Left lobe of liver (tissue), 2 donors: ENCODE measurements at places on chromosomes 3 and 15. TPM values are rescaled to one million over a fixed set of nuclear protein-coding genes. Genes with fewer than 3 reads are reported as not detected.

SMCO1 gene
- total RNA-seq, result not detected

BSN gene
- 0.73 TPM for total RNA-seq

AMOTL2 gene
- total RNA-seq, result 26.8 TPM

TM4SF1 gene
- 9.6 TPM for total RNA-seq

RPL4 gene
- 753 TPM for total RNA-seq

ECT2 gene
- 1.6 TPM for total RNA-seq

ACAN gene
- not detected for total RNA-seq

KLF15 gene
- 105 TPM for total RNA-seq

NTRK3 gene
- total RNA-seq, result 0.38 TPM

PIGZ gene
- total RNA-seq, result 3.8 TPM

ARIH2 gene
- total RNA-seq, result 41.0 TPM

DPPA4 gene
- 1.8 TPM for total RNA-seq

GABRG3 gene
- 0.03 TPM for total RNA-seq

CLDN1 gene
- 109 TPM for total RNA-seq

ATOSA gene
- total RNA-seq, result 29.0 TPM

DNA sequence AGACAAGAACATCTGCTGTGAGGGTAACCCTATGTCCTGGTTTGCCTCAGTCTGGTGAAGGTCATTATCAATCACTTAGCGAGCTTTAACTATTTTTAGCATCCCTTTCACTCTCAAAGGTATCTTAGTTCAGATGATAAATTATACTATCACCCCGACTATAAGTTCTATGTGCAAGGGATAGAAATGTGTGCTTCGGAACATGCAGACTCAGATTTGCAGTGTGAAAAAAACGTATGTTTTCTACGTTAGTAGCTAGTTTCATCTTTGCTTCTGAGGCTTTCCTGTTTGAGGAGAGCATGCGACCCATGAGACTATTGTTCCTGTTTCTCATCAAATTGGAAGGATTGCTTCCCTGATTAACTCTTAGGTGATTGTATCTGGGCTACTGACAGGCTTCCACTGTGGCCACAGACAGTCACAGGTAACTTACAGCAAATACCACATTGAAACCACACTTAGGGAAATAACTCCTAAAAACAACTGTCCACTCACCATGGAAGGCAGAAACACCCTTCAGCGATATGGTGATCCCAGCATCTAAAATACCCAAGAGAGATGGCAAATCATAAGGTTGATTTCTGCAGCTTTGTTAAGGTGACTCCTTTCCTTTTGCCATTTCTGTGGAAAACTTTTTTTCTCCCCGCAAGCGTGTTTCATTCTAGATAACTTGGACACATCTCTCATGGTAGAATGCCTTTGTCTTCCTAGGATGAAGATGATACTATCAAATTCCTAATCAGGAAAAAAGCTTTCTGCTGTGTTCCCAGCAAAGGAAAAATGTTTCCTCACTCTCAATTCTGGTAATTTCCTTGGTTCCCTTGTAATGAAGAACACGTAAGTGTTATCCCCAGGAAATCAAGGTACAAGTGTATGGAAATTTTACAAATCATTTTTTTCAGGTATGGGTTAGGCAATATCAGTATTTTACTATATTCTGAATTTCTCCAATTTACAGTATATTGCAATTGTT lies 5.2 kb downstream of the GCSAM start:
- no peak for DNase-seq

DNA sequence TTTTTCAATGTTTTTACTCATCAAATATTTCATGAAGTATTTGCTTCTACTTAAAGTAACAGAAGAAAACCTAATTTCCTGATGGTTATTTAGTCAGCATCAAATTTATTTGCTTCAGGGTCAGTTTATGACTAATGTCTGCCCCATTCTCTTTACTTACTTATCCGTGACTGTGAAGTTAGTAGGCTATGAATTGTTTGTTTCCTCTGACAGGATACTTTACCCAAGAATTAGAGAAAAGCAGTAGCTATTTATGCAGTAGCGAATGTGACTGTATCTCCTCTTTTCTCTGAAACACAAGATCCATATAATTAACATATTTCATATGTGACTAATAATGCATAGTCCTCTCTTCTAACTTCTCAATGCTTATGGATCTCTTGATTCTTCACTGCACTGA lies 329.9 kb upstream of the ROBO1 start:
- no peak for DNase-seq

DNA sequence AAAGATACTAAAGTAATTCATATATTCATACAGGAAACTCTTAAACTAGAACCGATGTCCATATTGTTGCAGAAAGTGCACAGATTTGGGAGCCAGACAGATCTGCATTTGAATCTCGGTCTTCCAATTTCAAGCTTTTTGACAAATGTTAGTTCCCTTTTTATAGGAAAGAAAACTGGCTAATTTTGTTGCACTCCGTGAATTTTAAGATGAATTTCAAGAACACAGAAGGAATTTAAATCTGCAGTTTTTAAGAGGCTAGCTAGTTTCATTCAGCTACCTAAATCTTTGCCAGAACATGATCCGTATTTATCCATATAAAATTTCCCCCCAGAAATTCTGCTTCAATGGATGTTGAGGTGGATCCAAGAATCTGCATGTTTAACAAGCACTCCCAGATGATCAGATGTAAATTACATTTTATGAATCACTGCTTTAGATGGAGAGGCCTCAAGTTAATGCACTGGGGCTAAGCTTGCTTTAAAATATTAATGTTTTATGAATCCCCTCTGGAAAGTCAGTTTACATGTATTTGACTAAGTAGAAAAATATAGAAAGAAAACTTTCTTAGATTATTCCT lies 1296.3 kb upstream of the CADM2 start:
- no peak for DNase-seq

- DNase-seq, result no peak
Observed at GRCh38 chr15:84666373-84666772, 8.4 kb upstream of the NMB start.

- DNase-seq, result no peak
Observed at GRCh38 chr3:46876313-46877300, 914 bp upstream of the PTH1R start.

DNA sequence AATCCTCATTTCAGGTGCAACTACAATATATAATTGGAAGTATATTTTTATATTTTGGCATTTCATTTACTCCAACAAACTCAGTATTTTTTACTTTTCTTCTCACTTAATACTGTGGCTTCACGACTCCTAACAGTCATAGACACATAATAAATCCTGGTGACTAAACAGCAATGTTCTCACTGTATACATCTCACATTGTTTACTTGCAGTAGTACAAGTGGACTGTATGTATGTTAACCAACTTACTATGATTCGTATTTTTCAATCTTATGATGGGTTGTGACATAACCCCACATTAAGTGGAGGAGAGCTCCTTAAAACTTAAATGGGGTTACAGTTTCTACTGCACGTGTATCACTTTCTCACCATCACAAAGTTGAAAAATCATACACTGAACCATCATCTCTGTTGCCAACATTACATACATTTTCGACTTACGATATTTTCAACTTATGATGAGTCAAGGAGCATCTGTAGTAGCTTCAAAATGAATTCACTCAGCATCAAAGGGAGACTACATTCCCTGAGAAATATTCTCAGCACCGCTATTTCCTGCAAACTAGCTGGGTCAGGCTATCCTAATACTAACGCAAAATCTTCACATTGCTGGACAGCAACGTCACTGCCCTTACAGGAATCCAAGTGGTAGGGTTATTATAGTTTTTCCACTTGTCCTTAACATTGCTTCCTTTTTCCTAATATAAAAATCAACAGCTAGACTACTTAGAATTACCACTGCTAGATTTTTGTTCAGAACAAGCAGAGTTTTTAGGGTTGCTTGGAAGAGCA lies 7.3 kb downstream of the ADAM10 start:
- DNase-seq, result no peak

GRCh38 chr3:23810343-23811184 lies 4.8 kb downstream of the UBE2E1 start:
- peak; percentile 63 for DNase-seq

DNA sequence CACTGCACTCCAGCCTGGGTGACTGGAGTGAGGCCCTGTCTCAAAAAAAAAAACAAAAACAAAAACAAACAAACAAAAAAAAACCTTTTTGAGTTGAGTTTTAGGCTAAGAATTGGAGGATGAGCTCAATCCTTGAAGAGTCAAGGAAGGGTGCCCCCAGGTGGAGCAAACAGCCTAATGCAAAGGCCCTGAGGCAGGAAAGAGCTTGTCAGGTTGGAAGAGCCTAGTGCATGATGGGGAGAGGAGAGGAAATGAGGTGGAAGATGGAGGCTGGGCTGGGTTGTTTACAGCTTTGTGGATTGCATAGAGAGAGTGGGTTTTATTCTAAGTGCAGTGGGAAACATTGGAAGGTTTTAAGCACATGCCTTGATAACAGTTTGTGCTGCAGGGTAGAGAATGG lies 2.1 kb upstream of the SNX22 start:
- DNase-seq, result no peak

- DNase-seq, result no peak
Observed at GRCh38 chr3:13822042-13822441, 57.8 kb downstream of the WNT7A start.

DNA sequence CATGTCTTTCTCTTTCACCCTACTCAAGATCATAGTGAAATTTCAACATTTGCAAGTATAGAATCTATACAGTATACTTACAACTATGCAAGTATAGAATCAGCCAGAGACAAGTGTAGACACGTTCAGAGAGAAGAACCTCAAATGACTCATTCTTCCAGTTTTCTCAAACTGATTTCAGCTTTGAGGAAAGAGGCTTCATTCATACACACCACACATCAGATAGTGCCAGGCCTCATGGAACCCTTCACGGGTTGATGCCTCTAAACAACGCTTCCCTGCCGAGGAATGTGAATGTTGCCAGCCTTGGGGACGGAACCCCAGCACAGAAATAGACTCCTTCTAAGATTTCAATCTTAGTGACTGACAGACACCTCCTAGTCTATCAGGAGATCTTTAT lies 135.7 kb downstream of the FOXP1 start:
- DNase-seq, result no peak

DNA sequence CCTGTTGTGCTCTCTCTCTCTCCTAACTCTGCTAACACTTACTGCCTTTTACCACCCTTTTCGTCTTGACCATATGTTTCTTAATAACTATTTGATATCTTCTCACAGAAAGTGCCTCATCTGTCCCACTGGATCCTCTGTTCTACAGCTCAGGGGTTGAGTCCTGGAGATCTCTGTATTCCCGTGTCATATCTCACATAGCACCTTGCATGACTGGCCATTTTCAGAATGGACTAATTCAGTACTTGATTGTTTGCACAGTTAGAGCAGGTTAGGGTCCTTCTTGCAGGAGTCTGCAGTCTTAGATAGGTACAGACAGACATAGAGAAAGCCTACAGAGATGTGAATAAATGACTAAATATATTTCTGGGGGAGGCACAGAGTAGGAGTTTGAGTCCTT lies 20.9 kb downstream of the HACD3 start:
- no peak for DNase-seq

GRCh38 chr15:90262426-90262825 lies 3.0 kb upstream of the NGRN start:
- no peak for DNase-seq

- DNase-seq, result no peak
Observed at GRCh38 chr15:61075741-61076140, 153.4 kb downstream of the RORA start.

DNA sequence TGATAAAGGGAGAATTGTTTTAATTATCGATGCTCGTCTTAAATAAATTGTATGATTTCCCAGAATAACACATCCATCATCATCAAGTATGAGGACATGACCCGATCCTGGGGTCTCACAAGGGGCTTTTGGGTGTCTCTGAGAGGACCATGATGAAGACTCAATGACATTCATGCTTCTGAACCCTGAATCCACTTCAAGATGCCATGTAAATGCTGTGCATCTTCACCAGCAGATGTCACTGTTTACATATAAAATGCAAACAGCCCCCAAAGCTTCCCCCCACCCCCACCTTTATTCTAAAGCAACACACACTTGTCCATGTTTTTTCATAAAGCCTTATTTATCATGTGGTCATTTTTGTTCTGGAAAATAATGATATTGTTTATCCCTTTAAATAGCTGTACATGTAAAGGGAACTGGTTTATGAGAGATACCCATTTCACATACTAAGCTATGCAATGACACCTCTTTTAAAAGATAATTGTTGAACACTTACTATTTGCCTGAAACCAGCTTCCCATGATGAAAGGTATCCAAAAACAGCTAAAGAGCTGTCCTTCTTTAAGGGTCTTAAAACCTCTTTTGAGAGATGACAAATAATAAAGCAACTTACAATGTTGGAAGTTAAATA lies 69.7 kb upstream of the UBE3A start:
- DNase-seq, result no peak

- DNase-seq, result no peak
Observed at GRCh38 chr3:134194247-134194646, 56.4 kb downstream of the RYK start.

DNA sequence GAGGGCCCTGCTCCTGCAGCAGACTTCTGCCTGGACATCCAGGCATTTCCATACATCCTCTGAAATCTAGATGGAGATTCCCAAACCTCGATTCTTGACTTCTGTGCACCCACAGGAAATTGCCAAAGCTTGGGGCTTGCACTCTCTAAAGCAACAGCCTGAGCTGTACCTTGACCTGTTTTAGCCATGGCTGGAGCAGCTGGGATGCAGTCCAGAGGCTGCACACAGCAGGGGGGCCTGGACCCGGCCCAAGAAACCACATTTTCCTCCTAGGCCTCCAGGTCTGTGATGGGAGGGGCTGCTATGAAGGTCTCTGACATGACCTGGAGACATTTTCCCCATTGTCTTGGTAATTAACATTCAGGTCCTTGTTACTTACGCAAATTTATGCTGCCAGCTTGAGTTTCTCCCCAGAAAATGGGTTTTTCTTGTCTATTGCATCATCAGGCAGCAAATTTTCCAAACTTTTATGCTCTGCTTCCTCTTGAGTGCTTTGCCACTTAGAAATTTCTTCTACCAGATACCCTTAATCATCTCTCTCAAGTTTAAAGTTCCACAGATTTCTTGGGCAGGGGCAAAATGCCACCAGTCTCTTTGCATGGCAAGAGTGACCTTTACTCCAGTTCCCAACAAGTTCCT lies 11.8 kb upstream of the MYO5A start:
- peak; percentile 78 for DNase-seq

GRCh38 chr3:151357463-151357850 lies 27.1 kb downstream of the P2RY12 start:
- no peak for DNase-seq

GRCh38 chr3:149813367-149814281 lies 609 bp downstream of the RNF13 start:
- peak; percentile 49 for DNase-seq

DNA sequence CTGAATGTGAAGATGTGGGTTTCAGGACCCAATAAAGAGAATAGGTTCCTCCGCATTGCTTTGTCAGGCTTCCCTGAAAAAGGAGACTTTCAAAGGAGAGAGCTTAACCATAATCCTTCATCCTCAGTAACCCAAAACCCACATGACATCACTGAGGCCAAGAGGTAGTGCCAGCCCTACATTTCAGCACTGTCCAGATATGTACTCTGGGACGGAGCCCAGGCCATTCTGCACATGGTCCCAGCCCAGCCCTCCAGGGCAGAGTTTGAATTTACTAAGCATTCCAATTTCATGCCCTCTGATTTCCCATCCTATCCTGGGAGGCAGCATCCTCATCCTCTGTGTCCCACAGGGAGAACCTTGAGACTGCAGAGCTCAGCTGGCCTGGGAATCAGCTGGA lies 210.5 kb downstream of the GABRB3 start:
- no peak for DNase-seq
